ENCODE measurements at places on chromosomes 11 and 22.

DNA sequence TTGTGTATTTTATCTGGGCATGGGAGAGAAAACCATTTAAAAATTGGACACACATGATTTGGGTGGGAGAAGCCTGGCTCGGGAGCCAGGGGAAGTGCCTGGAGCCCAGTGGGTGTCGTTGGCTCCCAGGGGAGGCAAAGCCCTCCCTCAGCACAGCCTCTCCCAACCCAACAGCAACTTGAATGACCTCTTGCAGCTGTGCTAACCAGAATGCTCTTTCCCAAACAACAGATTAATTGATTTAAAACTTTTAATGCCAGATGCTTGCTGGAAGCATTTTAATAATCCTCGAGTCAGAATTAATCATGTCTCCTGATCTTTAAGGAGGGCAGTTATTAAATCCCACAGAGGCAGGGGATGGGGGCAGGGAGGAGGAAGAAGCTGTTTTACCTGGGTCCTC, 401.6 kb downstream of the BUD13 start:
- no peak for DNase-seq

DNA sequence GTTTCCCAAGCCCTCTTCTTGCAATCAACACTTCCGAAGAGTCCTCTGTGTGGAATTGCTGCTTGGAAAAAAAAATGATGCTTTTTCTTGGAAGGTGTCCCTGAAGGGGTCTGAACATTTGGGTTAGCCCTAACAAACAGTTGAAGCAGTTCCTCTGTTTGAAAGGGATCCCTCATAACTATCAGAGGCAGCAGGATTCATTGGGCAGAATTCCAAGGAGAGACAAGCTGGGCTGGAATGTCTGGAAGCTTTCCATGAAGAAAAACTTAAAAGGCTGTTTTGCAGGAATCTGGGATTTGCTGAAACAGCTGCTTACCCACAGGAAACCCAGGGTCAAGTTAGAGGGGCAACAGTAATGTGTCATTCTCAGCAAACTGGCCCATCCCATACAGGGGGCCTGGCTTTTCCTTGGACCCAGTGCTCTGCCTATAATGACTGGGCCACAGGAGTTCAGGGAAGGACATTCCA, 3.1 kb downstream of the CSNK2A3 start:
- DNase-seq, result peak; percentile 63

- no peak for DNase-seq
These were observed 802.7 kb downstream of the METTL15 start for GRCh38 chr11:28910926-28911325.

DNA sequence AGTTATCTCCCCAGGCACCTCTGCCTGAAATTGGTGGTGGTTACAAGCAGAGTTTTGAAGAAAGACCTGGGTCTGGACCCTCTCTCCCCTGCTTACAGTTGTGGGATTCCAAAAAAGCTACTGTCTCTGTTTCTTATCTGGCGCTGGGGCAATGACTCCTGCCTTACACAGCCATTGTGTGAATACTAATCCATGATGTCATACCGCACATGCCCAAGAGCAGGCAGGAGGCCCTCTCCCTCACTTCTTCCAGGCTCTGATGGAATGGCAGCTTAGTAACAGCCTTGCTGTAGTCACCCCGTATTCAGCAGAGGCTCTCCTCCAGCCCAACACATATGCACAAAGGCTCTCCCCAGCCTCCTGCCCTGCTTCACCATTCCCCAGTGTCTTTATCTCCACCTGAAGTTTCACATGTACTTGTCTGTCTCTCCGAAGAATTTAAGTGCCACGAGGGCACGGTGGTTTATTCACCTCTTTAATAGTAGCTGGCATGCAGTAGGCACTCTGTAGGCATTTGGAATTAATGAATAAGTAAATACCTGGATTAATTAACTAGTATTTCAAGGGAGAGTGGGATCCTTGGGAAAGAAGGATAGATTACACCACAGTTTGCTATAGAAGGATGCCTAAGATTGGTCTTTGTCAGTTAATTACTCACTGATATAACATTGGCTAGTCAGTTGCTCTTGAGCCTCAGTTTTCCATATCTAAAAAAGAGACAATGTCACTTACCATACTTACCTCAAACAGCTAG, 165.6 kb downstream of the ETS1 start:
- DNase-seq, result peak; percentile 62

DNA sequence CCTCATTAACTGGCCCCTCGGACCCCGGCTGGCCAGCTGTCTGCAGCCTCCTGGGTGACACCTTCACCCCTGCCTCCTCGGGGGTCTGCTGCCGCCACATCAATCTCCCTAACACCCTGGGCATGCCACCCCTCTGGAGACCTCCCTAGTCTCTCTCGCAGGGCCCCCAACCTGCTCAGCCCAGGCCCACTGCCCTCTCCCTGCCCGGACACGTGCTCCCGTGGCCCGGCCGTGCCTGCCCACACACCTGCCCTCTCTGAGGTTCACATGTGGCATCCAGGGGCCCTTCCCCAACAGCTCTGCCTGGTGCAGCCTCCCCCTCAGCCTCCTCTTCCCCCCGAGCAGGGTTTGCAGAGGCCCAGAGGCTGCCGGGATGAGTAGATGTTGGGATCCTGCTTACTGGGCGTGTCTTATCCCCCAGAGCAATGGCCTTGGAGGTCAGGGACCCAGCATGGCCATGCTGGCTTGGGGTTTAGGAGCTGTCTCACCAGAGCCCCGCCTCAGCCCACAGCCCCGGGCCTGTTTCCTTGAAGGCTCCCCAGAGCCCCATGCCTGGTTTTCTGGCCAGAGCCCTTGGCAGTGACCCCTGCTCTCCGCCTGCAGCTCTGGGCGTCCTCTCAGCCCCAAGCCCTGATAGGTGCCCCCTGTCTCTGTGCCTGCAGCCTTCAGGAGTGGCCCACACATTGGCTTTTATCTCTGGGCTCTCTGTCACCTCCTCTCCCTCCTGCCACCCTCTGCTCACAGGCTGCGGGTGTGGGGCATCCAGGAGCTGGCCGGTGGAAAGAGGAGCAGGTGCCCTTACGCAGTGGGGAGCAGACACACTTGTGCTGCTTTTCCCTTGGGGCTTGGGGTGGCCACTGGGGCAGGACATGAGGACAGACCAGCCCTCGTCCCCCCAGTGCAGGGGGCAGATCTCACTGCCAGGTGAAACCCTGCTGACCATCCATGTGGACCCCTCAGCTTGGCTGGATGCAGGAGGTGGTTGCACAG, 25.7 kb upstream of the SEPTIN5 start:
- DNase-seq, result no peak

- DNase-seq, result no peak
These were observed 51.0 kb upstream of the PRSS23 start for GRCh38 chr11:86749376-86749775.

GRCh38 chr11:116813781-116814471, 9.2 kb downstream of the APOA4 start:
- no peak for DNase-seq

- no peak for DNase-seq
These were observed 13.9 kb upstream of the TXNRD2 start for GRCh38 chr22:19955241-19956128.
